ENCODE measurements at places on chromosomes 1 and 21. TPM values are rescaled to one million over a fixed set of nuclear protein-coding genes. Genes with fewer than 3 reads are reported as not detected.

Gene SPATA21
- polyA plus RNA-seq: 0.17 TPM

Gene TLR5
- 6.6 TPM for polyA plus RNA-seq

Gene WDR64
- polyA plus RNA-seq: 0.43 TPM

Gene B3GALT2
- 18.7 TPM for polyA plus RNA-seq

Gene CD247
- 0.48 TPM for polyA plus RNA-seq
